ENCODE measurements at places on chromosomes 7 and 10.

- DNase-seq, result no peak
These were observed 2.5 kb downstream of the NUDT5 start for GRCh38 chr10:12193193-12193592.

GRCh38 chr7:84697506-84697905 lies 489.4 kb downstream of the SEMA3D start:
- no peak for DNase-seq

DNA sequence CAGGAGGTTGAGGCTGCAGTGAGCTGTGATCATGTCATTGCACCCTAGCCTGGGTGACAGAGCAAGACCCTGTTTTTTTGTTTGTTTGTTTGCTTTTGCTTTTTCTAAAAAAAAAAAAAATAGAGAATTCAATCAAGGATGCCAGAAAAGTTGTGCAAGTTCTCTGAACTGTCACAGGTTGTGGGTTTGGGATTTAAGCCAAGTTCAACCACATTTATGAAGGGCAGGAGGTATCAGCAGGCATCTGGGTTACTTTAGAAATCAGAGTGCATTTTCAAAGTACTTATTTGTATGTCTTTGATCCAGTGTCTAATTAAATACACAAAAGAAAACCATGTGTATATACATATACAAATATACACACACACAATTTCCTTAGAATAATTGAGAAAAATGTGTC lies 151.2 kb upstream of the MINDY3 start:
- DNase-seq, result no peak

- no peak for DNase-seq
These were observed 227.1 kb downstream of the TEX36 start for GRCh38 chr10:125455855-125456254.

- DNase-seq, result no peak
These were observed 34.6 kb downstream of the MALSU1 start for GRCh38 chr7:23333671-23334246.

Data from CD4-positive, alpha-beta T cell treated with Interleukin-6 at 100 ng/mL for 8 hours (primary cell).